Epithelial cell of proximal tubule (primary cell): ENCODE measurements at places on chromosomes 1 and 21.

GRCh38 chr1:45573231-45573804 lies 10.5 kb upstream of the NASP start:
- no peak for DNase-seq

DNA sequence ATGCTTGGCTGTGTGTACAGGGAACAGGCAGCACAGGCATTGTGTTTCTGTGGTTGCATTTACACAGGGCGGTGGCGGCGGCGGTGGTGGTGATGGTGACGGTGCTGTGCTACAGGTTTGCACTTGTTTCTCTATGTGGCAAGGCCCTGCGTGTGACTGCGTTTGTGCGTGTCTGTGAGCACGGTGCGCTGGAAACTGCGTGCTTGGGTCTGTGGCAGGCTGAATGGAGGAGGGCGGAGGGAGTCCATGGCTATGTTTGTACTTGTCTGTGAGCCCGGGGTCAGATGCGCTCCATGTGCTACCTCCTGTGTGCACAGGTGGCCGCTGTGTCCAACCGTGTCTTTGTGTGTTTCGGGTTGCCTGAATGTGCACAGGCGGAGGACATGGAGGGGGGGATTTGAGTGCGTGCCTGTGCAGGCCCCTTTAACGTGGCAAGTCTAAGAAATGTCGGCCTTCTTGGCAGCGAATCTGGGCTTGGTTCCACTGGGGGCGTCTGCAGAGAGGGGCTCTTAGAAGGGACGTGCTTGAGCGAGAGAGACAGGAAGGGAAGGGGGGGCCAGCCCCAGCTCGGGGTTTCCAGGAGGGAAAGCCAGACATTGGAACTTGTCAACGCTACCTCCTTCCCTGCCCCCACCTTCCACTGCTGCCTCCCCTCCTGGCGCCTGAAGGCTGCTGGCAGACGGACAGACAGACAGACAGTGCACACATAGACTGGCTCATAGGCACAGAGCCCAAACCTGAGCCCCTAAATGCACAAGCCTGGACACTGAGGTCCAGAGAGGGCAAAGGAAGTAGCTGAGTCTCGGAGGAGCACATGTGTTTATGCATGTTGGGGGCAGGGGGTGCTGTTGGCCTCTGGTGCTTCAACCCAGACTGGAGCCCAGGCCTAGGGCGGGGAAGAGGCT lies 32.7 kb upstream of the WASF2 start:
- DNase-seq, result no peak

DNA sequence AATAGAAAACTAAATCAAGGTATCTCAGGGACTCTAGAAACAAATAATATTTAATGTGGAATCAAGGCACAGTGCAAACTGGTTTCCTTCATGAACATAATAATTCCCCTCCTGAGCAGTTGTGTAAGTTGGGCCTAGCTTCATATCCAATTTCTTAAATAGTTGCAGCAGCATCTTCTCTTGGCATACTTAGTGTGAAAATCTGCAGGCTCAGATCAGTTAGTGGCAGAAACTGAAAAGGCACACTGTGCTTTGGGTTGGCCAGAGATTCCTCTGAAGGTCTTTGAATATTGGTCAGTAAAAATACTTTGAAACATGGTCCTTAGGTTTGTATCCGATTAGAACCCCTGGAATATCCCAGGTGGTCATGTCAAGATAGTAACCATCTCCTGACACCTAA lies 52.5 kb downstream of the CHRM3 start:
- DNase-seq, result no peak

DNA sequence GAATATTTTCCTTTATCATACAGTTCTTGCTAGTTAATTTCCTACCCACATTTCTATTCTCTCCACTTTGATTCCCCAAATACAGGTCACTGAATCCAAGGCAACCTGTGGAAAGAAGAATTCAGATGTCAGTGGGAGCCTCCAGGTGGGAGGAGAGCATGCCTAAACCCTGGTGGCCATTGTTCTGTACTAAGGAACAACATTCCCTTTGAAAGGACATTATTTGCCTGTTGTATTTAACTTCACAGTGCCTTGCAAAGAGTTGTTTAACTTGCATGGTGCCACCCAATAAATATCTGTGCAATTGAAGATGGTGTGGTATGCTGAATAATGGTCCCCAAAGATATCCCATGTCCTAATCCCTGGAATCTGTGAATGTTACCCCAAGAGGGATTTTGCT lies 21.3 kb downstream of the NPHS2 start:
- DNase-seq, result no peak

GRCh38 chr1:110542725-110543124 lies 23.8 kb upstream of the KCNA10 start:
- DNase-seq, result no peak

DNA sequence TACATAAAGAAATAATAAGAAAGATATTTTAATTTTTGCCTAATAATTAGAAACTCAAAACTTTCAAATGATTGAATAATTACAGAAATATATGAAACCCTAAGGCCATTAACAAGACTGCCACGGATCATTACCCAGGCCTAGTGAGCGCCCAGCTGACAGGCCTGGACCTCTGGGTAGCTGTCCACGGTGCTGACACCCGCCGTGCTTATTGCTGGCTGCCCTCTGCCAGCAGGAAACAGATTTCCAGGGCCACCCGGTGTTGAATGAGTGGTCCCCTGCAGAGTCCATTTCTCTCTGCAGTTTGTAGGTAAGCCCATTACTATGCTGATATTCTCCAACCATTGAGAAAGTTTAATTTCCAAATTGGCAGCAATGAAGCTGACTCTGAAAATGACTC lies 254.4 kb upstream of the GJB5 start:
- no peak for DNase-seq

DNA sequence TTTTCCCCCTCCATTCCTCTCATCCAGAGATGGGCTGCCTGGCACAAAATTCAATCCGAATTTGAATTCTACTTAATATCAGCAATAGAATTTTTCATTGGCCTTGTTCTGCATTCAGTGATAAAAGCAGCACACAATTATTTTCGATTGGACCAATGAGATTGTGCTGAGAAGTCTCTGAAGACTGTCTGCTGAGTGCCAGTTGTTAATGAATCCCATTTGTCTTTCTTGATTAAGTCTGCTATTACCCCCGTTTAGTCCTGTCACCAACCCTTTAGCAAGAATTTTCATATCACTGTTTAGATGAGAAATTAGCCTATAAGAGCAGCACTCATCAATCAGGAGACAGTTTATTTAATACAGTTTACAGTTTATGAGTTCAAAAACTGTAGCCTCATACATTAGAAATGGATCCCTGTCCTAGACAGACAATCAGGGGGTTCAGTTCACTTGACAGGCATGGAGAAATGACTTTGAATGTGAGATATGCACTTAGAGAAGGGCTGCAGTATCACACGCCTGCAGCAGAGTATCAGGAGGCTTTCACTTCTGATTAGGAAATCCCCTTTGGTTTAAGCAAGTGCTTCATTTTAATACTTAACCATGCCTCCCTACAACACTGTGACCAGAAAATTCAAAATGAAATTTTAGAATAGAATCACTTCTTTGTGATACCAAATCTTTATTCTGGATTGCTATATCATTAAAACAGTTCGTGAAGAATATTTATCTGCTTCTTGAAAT lies 304.7 kb upstream of the PTBP2 start:
- no peak for DNase-seq

DNA sequence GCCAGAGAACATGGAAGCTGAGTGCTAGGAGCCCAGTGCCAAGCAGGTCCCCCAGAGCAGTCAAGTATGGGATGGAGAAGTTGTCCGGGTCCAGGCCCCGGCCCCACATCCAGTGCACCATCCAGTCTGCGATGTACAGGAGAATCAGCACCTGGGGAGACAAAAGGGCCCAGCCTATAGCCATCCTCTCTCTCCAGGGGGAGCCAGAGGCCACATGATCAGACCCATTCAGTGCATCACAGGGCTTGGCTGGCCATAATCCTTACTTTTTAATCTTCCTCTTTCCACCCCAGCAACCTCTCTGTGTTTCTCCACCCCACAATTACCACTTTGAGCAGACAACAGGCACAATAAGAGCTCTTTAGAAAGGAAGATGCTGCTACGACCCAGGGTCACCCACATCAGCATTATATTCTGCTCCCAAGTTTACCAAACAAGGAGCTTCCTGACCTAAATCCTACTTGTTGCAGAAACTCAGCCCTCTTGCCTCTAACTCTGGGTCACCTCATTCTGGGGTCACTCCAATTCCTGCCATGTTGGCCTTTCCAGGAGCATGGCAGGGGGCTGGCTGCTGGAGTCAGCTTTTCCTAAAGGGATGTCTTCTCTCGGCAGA lies 16.4 kb upstream of the RAB29 start:
- no peak for DNase-seq

DNA sequence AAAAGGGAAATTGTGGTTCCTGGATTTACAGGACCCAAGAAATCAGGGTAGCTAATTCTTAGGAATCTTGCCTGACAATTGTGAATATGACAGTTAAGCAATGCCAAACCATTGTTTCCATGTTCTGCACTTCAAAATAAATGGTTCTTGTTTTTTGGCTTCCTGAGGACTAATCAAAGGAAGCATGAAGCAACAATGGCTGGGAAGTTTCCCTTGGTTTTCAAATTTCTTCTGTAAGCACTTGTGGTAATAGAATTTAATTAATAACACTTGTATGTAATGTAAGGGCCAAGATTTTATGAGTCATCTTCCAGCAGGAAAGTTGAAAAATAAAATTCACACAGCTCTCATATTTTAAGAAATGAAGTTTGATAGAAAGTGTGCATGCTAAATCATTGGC lies 31.7 kb downstream of the JAM2 start:
- DNase-seq, result no peak

DNA sequence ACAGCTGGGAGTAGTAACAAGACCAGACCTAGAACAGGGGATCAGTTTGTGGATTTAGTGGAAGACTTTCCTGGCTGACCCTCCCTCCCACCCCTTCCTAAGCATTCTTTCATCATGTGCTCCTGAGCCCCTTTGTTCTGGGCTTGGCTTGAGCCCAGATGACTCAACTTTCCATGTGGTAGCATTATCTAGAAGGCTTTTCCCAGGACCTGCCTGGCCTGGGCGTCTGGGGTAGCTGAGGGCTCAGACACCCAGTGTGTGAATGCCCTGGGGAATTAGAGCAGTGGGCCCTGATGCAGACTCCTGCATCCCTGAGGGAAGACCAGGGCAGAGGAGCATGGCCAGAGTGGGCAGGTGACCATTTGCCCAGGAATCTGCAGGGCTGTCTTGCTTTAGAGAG lies 44.1 kb upstream of the TSPAN2 start:
- no peak for DNase-seq

- DNase-seq, result peak; percentile 67
Observed at GRCh38 chr1:184838504-184838951, 83.9 kb upstream of the EDEM3 start.

DNA sequence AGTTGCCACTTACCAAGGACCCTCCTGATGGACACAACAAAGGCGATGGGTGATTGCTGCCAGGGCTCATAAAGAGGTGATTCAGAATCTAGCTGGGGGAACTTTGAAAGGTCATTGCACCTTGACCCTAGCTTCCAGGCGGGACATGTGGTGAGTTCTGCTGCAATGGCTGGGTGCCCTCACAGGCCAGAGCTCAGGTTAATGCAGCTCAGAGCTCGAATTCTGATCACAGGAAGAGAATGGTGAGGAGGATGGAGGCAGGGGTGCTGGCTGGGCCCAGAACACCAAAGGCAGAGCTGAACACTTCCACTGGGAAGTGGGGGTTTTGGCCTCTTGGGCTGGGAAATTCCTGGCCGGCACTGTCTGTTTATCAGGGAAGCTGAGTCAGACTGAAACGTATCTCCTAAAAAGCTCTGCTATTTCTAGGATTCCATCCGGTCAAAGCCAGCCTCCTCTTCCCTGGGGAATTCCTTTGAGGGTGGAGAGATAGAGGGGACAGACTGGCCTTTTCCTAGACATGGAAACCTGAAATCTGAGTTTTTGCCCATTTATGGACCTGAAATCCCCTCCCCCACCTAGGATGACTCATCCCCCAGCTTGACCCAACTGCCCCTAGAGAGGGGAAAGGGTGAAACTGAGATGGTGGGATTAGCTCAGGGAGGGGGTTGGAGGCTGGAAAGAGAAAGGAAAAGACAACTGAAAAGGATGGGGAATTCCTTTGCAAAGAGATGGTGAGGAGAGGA lies 27.2 kb downstream of the NUAK2 start:
- peak; percentile 92 for DNase-seq

DNA sequence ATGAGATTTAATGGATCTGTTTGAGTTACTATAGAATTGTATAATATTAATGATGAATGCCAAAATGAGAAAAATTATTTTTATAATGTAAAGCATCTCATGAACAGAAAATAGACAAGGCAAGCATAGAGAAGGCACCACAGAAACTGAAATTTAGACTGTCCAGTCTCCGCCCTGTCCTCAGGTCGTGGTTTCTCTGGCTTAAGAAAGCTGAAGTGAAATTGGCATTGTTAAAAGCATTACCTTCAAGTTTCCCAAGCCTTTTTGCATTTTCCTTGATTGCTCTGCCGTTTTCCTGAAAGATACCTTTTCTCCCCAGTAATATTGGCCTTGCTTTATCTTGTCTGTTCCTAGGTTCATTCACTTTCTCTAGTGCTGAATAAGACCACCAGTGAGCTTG lies 58.0 kb downstream of the VPS13D start:
- DNase-seq, result no peak

DNA sequence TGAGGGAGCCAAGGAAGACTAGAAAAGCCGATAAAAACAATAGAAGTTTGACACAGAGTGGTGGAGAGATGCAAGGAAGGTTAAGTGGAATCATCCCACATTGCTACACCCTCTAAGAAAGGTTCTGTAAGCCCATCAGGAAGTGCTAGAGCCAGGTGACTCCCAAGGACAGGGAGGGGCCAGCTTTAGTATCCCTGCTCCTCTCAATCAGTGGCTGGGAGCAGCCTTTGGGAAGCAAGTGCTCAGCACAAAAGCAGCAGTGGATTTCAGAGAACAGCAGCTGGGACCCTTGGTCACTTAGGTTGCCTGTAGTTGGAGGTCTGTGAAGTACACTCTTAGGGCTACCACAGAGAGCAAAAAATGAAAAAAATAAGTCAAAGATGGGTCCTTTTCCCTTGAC lies 42.5 kb downstream of the NME7 start:
- DNase-seq, result no peak

- no peak for DNase-seq
Observed at GRCh38 chr1:159250638-159251216, 46.1 kb downstream of the ACKR1 start.

DNA sequence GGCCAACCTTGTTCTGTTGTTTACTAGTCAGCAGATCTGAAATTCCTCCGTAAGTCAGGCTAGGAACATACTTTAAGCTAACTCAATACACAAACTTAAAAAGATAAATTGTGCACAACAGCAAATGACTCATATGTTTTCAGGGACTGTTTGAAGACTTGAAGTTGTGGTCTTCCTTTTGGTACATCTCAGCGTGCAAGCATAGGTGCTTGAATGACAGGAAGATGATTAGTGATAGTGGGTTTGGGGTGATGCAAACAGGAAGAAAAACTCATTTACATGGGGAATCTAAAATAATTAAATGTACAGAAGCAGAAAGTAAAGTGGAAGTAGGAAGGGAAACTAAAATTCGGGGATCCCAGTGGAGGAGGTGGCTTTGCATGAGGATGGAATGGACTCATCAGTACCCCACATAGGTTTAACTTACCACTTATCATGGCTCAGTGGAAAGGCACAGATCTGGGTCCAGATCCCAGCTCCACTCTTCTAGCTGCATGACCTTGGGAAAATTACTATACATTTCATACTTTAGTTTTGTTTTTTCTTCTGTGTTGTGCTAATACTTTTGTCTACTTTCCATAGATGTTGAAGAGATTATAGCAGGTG lies 122.3 kb downstream of the XCL2 start:
- DNase-seq, result no peak
